ENCODE measurements at places on chromosomes 5 and 9.

- no peak for DNase-seq
Measured at GRCh38 chr9:131438190-131438589, 44.3 kb downstream of the PRRC2B start.

- DNase-seq: no peak
Measured at GRCh38 chr9:123541411-123541810, 185.4 kb downstream of the CRB2 start.

GRCh38 chr9:12464910-12465512 is 228.2 kb upstream of the TYRP1 start:
- DNase-seq: peak; percentile 14

GRCh38 chr9:75139201-75139600 is 50.9 kb downstream of the OSTF1 start:
- DNase-seq: no peak

DNA sequence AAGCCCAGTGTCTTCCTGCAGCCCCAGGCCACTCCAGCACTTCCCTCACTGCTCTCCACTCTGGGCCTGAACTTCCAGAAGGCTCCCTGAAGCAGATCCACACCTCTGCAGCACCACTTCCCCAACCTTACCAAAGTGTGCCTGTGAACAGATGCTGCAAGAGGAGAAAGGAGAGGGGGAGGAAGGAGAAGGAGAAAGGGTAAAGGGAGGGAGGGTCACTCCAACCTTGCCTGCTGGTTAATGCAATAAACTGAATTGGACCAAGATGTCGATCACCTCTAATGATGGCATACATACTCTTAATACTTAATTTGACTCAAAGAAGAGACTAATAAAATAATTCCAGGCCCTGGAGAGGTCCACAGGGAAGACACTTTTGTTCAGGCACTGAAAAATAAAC is 77.2 kb upstream of the RAI14 start:
- DNase-seq: no peak

GRCh38 chr5:67052034-67052433 is 144.6 kb downstream of the CD180 start:
- DNase-seq: no peak

DNA sequence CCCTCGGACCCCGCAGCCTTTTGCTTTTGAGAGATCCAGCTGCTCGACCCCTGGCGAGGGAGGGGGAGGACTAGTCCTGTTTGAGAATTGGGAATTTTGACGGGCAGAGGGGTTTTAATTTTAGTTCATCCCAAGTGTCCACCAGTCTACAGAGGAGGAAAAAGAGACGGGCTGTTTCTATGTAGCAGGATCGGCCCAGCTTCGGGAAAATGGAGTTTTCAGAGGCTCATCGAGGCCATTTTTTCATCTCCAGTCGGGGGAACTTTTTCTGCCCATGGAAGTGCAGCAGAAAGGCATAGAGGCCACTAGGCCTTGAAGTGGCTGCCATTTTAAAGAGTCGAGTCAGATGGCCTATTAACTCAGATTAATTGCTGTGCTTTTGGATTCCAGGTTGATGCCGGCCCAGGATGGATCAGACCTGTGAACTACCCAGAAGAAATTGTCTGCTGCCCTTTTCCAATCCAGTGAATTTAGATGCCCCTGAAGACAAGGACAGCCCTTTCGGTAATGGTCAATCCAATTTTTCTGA is 1.2 kb downstream of the NSD1 start:
- no peak for DNase-seq

GRCh38 chr9:90815944-90816357 is 14.3 kb downstream of the SYK start:
- DNase-seq: no peak

DNA sequence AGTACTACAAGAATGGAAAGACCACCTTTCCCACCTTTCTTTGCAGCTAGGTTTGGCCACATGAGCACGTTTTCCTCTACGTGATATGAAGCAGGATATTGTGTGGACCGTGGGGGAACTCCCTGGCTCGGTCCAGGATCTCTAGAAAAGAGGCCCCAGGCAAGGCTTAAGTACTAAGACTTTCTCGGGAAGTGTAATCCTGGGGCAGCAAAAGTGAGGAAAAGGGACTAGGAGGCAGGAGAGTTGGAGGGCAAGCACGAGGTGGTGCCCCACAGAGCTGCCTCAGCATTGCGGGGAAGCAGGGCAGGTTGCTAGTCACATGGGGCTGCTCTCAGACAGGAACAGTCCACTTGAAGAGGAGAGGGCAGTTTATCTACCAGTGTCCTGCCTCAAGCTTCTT is 235.1 kb downstream of the GADD45G start:
- no peak for DNase-seq

DNA sequence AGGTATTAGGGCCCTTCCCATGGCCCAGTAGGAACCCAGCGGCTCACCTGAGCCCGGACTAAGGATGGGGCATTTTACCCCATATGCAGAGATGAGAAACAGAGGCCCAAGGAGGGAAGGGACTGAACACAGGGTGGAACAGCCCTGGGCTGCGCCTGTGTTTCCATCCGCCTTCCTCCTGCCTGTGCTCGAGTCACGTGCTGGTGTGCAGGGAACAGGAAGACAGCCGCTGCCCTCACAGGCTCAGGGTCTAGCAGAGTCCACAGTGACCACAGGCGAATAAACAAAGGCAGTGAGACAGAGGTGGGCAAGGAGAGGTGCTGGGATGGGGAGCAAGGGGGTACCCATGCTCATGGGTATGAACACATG is 129.4 kb downstream of the C9orf50 start:
- no peak for DNase-seq

DNA sequence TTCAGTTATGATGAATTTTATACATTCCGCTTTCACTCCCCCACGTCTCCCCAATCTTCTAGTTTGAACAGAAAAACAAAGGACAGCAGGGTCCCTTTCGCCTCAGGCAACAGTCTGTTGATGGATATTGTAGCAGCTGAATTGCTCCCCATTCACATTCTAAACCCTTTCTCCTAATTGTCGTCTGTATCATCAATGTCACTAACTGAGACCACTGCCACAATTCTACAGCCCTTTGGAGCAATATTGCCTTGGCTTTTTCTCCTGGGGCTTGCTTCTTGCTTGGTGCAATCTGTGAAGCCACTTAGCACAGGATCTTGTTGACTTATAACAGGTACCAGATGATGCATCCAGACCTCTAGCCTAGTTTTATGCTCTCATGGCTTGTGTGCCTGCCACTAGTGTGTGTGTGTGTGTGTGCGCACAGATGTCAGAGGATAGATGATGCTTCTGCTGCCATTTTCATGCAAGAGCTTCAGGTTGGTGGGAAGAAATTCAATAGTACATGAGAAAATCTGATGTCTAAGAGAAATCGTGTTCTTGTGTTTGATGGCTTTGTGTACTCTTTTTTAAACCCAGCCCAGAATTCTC is 195.2 kb upstream of the ISL1 start:
- no peak for DNase-seq

- DNase-seq: no peak
Measured at GRCh38 chr5:40453689-40454088, 226.0 kb upstream of the PTGER4 start.

DNA sequence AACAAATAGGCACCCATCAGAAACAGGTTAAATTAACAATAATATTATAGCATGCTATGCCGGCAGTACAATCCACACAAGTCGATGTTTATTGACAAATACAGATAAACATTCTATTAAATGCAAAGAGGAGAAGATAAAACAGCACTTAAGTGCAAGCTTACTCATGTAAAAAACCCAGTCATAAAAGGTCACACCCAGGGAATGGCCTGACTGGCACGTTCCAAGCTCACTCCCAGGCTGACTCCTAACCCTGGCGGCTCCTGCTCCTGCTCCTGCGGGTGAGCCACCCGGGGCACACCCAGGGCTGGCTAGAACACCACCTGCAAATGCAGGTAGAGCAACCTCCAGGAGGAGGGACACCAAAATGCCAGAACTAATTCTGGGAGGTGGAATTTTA is 66.9 kb downstream of the SEMA4D start:
- DNase-seq: peak; percentile 55

DNA sequence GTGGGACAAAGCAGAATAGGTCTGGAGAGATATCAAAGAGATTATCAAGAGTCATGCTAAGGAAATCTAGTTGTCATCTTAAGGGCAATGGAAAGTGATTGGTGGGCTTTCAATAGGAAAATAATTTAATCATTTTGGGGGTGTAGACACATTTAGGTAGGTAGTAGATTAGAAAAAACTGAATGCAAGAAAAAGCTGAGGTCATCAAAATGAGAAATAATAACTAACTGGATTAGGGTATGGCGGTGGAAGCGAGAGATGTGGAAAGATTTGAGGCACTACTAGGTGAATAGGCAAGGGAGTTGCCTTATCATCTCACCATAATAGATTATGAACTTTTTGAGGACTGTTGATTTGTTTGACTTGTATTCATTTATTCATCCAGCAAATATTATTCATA is 393.2 kb upstream of the ZNF608 start:
- DNase-seq: no peak

DNA sequence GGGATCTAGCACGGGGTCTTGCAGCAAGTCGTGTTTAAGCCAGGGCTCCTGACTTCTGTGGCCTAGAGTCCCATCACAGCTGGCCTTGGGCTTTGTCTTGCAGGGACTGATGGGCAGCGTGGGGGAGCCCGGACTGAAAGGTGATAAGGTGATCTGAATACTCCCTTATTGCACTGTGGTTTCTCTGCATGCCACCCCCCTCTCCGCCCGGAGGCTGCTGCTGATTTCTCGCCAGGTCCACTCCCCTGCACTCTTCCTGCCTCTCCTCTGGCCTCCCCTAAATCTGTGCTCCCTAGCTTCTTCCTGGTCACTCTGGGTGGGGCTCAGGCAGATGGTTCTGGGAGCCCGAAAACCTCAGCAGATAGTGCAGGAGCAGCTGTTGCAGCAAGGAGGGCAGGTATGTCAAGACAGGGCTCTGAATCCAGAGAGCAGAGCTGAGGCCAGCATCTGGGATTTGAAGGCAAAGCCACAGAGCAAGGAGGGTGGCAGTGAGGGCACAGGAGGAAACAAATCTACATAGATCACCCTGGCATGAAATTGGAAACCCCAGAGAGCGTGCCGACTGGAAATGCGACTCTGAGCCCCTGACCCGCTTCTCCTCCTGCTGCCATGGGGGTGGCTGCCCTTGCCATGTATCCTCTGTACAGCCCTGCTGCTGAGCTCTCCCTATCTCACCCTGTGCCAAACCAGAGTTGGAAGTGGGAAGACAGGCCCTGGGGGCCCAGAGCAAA is 76.5 kb downstream of the COL27A1 start:
- no peak for DNase-seq

DNA sequence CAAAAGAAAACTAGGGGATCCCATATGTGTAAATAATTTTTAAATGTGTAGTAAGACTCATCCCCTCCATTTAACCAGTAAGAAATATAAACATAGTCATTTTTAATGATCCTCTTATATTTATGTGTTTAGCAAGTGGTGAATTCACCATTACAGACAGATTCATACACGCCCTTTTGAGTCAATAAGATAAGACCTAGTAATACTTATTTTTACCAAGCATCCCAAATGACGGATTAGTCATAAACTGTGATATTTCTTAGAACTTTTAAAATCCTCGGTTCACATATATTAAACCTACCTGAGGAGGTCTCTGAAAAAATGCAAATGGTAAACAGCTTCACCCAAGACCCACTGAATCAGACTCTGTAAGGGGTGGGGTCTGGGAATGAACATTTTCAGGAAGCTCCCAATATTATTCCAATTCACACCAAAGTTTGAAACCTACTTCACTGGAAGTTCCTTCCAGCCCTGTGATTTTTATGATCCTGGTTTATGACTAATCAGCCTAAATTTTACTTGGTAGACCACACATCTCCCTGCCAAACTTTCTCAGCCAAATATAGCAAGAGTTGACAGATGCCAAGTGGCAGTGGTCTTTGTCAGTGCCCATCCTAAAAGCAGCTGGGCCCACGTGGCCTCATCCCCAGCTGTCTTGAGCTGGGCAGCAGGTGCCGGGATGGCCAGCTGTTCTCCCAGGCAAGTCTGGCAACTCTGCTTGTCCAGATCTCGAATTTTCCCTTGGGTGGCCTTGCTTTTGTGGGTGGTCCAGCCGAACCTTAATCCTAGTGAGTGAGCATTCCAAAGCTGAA is 559.0 kb upstream of the RGMB start:
- no peak for DNase-seq

GRCh38 chr9:100083448-100084127 is 15.2 kb downstream of the ERP44 start:
- no peak for DNase-seq

DNA sequence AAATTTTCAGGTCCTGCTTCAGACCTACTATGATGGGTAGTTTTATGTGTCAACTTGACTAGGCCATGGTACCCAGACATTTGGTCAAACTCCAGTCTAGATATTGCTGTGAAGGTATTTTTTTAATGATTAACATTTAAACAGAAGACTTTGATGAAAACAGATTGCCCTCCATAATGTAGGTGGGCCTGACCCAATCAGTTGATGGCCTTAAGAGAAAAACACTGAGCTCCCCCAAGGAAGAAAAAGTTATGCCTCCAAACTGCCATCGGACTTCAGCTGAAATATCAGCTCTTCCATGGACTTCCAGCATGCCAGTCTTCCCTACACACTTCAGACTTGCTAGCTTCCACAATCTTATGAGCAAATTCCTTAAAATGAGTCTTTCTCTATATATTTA is 67.3 kb upstream of the TYRP1 start:
- DNase-seq: no peak

- no peak for DNase-seq
Measured at GRCh38 chr5:108739906-108740305, 7.8 kb upstream of the FER start.

GRCh38 chr9:35832814-35833213 is 3.8 kb downstream of the TMEM8B start:
- DNase-seq: no peak

DNA sequence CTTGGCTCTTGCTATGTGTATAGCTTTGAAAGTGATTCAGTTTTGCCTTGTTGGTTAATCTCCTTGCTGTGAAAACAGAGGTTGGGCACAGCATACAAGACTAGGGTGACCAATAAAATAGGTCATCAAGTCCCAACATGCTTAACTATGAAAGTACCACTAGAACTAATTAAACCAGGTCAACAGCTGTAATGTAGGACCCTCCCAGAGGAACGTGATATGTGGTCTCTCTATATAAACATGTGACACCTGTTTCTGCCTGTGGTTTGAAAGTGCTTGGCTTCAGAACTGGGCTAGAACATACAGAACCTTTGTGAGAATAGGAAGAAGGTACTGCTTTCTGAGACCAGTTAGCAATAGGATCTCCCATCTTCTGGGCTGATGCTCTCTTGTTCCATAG is 297.1 kb downstream of the FBXL7 start:
- DNase-seq: no peak

- DNase-seq: no peak
Measured at GRCh38 chr5:75603371-75603770, 7.9 kb upstream of the ANKDD1B start.

DNA sequence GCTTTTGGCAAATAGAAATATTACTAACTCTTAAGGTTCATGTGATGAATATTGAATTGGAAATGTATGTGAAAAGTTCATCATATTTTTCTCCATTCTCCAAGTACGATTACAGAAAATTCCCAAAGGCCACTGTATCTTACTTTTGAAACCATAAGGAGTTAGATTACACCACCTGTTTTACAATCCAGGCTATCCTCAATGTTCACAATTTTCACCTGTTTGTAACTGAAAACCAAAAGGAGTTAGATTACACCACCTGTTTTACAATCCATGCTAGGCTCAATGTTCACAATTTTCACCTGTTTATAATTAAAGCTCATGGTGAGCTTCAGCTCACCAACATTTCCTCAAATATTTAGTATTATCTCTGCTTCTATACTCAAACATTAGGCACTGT is 188.0 kb downstream of the HCN1 start:
- no peak for DNase-seq

GRCh38 chr5:148830211-148830610 is 3.8 kb downstream of the ADRB2 start:
- no peak for DNase-seq

All from SW480 (cell line).